ENCODE measurements at places on chromosomes 3 and 15.

DNA sequence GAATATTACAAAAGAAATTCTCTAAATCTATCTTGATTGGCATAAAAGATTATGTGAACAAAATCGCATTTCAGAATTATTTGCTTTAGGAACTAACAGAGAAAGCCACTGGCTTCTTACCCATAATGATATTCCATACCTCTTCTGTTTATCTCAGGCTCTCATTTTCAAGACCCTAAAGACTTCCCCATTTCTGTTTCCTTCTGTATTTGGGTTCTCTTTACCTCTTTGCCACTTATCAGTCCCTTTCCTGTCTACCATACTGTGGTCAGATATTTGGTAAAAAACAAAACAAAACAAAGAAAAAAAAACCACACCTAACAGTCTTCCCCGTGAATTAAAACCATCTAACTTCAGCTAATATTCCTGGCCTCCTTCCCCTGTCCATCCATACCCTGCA is 108.5 kb downstream of the LRRC28 start:
- DNase-seq: no peak

GRCh38 chr3:166110102-166110501 is 272.9 kb upstream of the BCHE start:
- no peak for DNase-seq

- DNase-seq: no peak
Observed at GRCh38 chr3:8972639-8973038, 9.4 kb upstream of the RAD18 start.

DNA sequence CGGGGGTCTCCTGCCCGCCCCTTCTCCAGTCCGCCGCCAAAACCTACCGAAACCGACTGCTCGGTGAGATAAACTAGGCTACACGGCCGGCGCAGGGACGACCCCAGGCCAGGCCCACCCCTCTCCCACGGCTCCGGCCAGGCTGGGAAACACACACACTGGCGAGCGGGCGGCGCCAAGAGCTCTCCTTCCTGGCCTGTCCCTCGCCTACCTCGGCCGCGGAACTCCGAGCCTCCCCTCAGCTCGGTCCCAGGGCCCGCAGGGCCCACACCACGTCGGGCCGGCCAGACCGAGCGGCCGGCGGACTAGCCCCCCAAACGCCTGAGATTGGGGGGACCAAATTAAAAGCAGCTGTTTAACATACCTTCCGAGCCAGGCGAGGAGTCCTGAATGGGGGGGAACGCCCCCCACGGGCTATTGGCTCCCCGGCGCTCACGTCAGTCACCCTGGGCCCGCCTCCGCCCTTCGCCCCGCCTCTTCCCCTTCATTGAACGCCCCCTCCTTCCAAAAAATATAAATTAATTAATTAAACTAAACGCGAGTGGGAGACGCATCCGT is 4.0 kb upstream of the SIN3A start:
- DNase-seq: peak; percentile 90

GRCh38 chr3:14289590-14290461 is 111.2 kb downstream of the LSM3 start:
- DNase-seq: no peak

GRCh38 chr15:66905954-66906353 is 159.4 kb upstream of the SMAD3 start:
- DNase-seq: no peak
